ENCODE measurements at places on chromosomes 7 and 10.

- DNase-seq, result no peak
Measured at GRCh38 chr10:36500266-36500665, 625.1 kb upstream of the ANKRD30A start.

DNA sequence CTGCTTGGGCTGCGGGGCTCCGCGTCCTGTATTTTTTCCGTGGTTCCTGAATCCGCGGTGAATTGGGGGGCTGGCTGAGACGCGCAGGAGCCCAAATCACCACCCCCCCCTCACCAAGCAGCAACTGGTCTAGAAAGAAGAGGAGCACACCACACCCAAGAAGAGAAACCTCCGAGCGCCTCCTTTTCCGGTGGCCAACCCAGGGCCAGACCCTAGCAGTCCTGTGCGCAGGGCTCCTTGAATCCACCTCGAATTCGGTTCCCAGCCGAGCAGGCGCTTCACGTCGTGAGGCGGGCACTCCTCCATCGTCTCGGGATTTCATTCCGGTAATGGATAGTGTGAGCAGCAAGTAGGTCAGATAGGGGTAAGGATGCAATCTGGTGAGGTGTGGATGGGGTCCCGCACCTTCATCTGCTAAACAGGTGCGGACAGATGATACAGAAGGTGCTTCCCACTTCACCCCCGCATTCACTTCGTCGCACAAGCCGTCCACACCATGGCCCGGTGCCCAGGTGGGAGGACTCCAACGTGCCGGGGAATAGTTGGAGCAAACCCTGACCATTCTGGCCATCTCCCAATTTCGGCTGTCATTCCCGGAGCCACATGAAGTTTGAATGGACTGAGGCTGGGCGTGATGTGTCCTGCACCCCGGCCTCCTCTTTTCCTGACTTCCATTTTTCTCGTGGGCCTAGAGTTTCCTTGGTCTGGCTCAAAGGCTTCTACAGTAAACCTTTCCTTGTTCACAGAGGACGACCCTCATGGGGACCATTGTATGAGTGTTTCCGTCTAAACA, 19.8 kb upstream of the ZNF273 start:
- no peak for DNase-seq

DNA sequence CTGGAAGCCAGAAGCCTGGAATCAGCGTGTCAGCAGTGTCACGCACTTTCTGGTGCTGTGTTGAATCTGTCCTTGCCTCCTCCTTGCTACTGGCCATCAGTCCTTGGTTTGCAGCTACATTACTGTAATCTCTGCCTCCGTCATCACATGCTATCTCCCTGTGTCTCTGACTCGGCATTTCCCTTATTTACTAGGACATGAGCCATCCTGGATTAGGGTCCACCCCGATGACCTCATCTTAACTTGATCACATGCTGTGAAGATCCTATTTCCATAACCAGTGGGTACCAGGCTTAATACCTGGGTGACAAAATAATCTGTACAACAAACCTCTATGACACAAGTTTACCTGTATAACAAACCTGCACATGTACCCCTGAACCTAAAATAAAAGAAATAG, 518.0 kb upstream of the KLF6 start:
- no peak for DNase-seq

DNA sequence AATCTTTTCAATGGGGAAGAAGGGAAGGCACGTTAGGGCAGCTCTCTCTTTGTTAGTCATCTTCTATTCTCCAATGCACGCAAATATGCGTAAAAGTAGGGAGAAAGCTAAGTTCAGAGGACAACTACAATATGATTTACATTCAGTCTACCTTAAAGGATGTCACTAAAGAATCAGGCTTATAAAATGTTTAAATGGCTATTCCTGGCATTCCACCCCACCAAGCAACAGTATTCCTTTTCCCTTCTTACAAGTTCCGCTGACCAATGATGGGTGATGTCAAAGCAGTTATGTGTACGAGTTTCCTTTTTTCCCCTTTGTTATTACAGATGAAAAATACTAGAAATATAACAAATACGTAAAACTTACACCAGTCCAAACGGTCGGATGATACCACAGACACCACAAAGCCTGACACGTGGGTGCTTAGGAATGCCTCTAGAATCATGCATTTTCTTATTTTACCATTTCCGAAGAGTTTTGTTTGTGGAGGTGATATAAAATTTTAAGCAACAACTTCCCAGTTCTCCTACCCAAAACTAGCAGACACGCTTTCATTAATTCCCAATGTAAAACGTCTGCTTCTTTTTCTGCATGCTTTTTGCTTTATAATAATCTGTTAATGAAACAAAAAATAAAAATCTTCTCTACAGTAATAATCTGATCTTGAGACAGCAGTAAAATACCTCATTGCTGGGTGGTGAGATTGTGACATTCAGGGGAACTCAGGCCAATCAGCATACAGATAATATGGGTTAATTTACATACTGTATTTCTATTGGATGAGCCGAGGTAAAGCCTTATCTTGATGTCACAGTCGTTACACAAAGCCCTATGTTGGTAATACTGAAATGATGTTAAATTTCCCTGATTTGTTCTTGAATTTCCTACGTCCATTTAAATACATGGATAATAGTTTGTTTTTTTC, 708 bp upstream of the GPR85 start:
- DNase-seq, result peak; percentile 88

DNA sequence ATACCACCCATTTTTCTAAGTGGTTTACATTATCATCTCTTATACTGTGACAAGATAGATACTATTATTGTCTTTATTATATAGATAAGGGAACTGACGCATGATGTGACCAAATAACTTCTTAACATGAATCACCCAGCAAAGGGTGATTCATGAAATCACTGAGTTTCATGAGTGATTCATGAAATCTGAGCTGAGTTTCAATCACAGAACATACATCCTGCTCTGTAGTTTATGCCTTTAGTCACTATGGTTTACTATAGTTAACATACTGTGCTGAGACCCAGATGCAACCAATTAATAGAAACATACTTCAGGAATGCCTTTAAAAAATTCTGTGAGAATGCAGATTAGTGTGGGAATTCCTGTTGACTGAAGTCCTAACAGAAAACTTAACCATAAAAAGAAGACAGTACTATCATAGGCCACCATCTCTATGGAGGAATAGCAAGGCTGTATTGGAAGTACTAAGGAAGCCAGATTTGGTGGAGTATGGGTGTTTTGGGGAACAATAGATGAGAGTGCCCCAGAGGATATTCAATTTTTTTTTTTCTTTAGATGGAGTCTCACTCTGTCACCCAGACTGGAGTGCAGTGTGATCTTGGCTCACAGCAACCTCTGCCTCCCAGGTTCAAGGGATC, 43.1 kb upstream of the SEMA3A start:
- DNase-seq, result peak; percentile 75

DNA sequence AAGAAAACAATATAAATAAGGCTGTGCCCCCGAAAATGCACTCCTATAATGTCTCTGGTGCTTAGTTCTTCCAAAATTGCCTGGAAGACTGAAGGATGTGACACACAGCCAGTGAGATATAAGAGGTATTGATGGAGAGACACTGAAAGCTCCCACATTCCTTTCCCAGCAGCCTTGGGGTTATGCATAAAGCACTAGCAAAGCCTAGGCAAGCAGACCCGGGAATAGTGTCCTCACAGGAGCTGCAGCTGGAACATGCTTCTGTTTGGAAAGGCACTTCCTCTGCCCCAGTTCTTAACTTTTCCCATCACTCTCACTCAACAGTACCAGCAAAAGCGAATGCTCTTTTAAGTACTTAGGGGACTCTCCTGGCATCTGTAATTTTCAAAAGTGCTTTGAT, 178.0 kb downstream of the AMPH start:
- no peak for DNase-seq

GRCh38 chr7:18268571-18268970, 227.0 kb upstream of the HDAC9 start:
- DNase-seq, result no peak

GRCh38 chr10:126247446-126247975, 140.8 kb downstream of the ADAM12 start:
- peak; percentile 94 for DNase-seq

GRCh38 chr7:17863809-17864143, 76.5 kb downstream of the SNX13 start:
- DNase-seq, result no peak

All from fibroblast of gingiva (primary cell).